ENCODE measurements at places on chromosomes 4 and X.

GRCh38 chr4:77880784-77881183 lies 18.2 kb downstream of the MRPL1 start:
- no peak for DNase-seq

GRCh38 chrX:70066646-70067045 lies 4.4 kb downstream of the OTUD6A start:
- DNase-seq, result no peak

GRCh38 chrX:104134583-104135261 lies 22.1 kb downstream of the SLC25A53 start:
- DNase-seq, result no peak

DNA sequence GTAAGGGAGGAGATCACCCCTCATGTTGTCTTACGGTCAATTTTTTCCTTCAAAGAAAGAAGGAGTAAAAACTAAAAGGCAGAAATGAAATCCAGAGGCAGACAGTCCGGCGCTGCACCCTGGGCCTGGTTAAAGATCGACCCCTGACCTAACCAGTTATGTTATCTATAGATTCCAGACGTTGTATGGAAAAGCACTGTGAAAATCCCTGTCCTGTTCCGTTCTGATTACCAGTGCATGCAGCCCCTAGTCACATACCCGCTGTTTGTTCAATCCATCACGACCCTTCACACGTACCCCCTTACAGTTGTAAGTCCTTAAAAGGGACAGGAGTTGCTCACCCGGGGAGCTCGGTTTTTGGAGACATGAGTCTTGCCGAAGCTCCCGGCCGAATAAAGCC lies 105.6 kb upstream of the JADE1 start:
- DNase-seq, result no peak

DNA sequence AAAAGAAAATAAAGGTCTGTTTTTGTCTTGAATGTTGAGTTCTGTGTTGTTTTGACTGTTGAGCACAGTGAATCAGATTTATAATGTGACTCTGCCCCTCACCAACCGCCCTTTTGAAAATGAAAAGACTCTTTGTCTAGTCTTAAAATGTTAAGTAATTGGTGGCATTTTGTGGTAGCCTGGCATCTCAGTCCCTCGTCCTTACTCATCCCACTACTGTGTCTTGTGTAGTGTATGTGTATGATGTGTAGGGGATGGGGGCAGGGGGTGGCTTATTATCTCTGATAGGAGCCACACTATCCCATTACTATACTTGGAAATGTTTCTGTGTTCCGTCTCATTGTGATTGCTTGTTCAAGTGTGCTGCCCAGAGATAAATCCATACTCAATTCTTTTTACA lies 12.2 kb downstream of the KLHL34 start:
- DNase-seq, result no peak

DNA sequence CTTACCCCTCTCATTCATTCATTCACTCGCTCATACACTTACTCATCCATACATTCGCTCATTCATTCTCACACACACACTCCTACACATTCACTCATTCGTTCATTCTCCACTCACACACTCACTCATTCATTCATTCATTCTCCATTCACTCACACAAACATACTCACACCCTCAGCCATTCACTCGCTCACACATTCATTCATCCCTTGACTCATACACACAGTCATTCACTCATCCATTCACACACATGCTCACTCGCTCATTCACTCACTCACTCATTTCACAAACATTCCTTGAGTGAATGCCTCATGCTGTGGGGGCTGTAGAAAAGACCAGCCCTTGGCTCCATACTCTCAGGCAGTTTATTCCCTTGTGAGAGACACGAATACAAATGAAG lies 151.1 kb upstream of the MAMLD1 start:
- DNase-seq, result no peak

DNA sequence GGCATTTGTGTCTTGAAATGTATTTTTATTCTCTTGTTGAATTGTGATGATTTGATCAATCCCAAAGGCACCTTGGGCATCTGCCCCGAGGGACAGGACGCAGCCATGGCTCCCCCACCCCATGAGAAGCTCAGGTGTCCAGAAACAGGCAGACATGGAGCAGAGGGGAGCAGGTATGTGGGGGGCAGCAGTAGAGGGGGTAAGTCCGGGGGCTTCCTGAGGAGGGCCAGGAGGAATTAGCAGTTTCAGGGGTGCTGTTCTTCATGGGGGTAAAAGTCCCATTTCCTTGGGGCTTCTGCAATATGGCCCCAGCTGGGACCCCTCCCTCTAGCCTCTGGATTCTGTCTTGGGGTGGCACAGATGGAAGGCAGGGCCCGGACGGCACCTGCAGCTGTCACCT lies 67.0 kb upstream of the HMX1 start:
- no peak for DNase-seq

- no peak for DNase-seq
Measured at GRCh38 chr4:82893942-82894341, 3.0 kb upstream of the SEC31A start.

DNA sequence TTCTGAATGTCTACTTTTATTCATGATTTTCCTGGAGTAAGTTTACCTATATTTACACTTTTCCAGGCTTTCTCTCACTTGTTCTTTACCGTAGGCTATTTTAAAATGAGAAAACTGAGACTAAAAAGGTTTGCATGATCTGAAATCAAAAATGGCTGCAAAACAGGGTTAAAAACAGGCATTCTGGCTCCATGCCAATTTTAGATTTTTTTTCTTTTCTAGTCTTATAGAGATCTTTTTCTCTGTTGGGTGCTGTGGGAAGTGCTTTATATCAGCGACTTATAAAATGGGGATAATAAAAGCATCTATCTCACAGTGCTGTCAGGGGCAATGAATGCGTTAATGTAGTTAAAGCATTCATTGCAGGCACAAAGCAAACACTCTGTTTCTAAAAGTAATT lies 294.8 kb downstream of the PACRGL start:
- DNase-seq, result no peak

DNA sequence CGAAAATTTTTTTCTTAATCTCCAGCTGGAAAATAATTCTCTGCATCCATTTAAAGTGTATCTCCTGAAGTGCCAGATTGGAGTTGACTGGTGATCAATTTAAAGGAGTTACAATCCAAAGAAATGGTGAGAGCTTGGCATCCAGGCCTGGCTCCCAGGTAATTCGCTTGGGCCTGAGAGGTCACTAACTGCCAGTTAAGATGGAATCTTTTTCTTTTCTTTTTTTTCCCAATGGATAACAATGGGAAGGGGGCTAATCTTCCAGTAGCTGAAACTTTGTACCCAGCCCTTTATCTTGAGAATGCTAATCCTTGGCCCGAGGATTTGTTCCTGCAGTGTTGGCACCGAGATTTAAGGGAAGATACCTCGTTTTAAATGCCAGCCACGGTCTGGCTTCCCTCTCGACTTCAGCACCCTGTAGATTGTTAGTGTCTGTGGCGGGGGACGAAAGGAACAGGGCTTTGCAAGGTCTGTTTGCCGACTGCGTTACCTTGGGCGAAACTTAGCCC lies 13.3 kb upstream of the PITX2 start:
- no peak for DNase-seq

DNA sequence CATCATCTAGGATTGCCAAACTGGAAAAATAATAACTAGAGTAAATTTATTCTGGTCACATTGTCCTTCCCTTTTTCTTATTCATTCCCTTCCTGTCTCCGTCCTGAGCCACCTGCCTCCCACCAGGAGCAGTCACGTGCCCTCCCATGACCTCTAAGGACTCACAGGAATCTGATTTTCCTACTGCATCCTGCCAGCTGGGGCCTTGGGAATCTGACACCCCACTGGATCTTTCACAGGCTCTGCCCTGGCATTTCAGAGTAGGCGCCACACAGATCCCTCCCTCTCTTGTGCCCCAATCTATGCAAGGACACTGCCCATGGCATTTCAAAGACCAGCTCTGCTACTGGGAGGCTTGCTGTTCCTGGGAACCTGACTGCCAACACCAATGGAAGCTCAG lies 520.5 kb downstream of the PPARGC1A start:
- no peak for DNase-seq

GRCh38 chrX:147901461-147902126 lies 10.1 kb upstream of the FMR1 start:
- no peak for DNase-seq

DNA sequence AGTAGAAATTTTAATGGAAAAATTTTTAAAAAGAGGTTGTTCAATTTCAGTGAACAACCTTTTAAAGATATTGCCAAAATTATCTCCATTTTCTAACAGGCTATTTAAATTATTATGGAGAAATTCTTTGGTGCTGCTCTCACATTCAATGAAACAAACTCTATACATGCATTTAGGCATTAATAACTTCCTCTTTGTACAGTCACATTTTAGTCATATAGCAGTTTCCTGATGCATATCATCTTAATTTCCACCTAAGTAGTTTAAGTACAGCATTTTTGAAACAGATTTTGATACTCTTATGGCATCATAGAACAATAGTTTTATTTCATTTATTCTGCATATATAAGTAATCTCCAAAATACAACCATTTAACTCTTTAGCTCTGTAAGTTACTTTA lies 500.1 kb downstream of the STPG2 start:
- no peak for DNase-seq

GRCh38 chrX:15114743-15115566 lies 154.9 kb downstream of the ASB9 start:
- DNase-seq, result no peak

GRCh38 chr4:1241466-1241935 lies 7.4 kb downstream of the CTBP1 start:
- no peak for DNase-seq

DNA sequence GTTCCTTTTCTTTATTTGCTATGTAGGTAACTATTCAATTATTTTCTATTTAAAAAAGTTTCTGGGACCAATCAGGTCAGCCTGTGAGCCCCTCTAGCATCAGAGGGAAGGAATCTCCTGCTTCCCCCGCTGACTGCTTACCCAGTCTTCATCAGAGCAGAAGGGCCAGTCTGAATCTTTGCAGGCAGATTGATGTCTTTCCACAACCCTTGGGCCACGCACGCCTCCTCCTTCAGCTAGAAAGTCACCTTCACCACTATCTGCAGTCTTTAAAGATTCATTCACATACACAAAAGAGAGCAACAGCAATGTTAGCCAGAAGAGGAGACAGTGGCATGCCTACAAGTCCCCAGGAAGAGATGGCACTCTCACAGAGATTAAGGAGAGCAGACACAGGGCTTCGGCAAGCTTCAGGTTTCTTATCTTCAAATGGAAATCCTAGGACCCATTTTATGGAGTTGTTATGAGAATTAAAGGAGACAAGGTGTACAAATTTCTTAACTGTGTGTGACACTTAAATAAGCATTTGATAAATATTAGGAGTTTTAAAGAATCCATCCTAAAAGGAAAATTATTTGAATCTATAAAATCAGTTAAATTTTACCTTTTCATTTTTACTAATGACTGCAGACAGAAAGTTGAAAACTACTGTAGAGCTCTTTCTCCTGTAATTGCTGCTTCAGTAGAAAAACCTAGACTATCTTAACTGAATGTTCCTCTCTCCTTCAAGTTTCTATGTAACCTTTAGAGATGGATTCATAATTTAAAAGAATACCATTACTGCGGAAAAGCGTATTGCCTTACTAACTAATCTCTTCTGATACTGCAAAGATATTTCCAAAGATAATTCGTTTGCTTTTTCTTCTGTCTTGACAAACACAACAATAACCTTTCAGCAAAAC lies 995 bp downstream of the FGA start:
- DNase-seq, result no peak

DNA sequence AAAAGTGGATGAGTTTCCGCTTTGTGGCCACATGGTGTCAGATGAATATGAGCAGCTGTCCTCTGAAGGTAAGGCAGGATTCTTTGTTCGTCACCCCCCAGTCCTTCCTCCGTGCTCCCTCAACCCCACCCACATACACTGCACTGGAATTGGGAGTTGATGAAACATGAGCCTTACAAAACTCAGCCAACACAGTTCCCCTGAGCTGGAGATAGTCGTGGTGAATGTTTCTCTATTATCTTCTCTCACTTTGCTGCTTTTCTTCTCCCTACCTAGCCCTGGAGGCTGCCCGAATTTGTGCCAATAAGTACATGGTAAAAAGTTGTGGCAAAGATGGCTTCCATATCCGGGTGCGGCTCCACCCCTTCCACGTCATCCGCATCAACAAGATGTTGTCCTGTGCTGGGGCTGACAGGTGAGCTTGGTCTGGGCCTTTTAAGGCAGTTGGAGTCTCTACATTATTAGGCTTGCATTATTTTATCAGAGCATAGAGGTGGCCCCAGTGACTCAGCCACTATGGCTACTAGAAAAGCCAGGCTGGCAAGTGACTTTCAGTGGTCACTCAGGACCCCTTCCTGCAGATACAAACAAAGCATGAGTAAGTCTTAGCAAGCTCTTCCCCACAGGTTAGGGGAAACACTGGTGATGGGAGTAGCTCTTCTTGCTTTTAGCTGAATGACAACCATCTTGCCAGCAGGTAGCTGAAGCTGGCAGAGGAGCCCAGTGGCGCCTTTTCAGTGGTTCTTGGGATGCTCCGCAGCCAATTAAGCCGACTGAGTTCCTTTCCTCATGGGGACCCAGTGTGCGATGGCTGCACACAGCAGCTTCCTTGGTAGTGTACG lies 1.6 kb downstream of the RPL10 start:
- no peak for DNase-seq

GRCh38 chr4:38084877-38085711 lies 124.9 kb downstream of the PTTG2 start:
- no peak for DNase-seq

GRCh38 chr4:65865489-65865888 lies 195.2 kb upstream of the EPHA5 start:
- DNase-seq, result no peak

DNA sequence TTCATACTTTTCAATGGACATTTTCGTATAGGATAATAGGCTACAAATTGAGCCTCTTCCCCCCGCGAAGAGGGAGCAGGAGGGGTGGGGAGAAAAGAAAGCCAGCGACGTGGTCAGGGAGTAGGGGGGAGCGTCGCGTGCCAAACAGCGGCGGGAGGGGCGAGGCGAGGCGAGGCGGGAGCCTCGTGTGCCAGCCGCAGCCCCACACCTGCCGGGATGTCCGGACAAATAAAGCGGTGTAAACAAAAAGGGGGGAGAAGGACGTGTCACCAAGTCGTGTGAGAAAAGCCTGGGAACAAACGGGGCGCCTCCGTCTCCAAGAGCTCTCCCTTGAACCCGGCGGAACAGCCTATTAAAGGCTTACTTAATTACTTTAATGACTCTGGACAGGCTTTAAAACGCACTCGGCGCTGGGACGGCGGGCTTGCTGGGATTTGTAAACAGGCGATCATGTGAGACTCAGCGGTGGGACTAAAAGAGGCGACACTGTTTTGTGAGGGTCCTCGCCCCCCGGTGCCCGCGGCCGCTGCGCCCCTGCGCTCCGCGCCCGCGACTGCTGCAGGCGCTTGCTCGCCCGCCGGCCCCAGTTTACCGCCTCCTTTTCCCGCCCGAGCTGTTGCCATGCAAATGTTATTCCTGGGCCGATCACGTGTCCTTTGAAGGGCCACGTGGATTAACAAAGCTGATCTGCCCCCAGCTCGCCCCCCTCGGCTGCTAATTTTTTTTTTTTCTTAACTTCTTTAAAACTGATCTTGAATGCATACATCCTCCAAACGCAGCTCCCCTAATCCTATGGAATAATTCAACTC lies at the start of gene HELT:
HELT (plus strand) TSS at position 527 of the 809 bp plus-strand sequence. CDS start 439 bp downstream, outside the sequence.
- no peak for DNase-seq

DNA sequence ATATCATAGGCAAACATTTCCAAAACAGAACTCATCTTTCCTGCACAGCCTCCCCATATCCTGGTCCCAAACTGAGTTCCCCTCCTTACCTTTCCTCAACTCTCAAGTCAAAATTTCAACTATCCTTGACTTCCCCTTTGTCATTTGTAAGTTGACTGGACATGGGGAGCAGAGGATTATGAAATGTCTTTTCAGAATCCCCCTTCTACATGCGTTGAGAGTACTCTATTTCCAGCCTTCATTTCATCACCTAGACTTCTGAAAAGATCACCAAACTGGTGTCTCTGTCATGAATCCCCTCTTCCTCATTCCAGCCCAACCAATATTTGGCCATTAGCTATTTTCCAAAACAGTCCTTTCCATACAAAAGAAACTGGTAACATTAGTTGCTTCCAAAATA lies 95.2 kb downstream of the SYNPO2 start:
- DNase-seq, result no peak

All from activated B cell treated with CpG ODN at 0.5 μM for 24 hours (primary cell).